Stimulated activated CD4-positive, alpha-beta T cell treated with anti-CD3 and anti-CD28 coated beads, Interleukin-1b, Interleukin-23, amount 100 ng/mL, for 1 hour (primary cell): ENCODE measurements at places on chromosomes 3 and 15.

DNA sequence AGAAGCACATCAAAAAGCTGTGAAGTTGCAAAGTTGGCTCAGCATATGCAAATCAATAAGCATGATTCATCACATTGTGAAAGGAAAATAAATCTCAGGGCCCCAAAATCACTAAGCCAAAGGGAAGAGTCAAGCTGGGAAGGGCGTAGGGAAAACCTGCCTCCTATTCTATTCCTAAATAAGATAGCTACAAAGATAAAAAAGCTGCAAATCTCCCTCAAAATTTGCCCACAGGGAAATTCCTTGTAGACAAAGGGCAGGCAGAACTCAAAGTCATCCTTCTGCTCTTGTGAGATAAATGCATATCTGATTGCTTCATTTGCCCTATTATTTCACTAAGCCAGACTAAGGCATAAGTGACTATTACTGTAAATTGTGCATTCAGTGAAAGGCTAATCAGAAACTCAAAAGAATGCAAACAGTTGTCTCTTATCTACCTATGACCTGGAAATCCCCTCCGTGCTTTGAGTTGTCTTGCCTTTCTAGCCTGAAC is 30.5 kb upstream of the CCNL1 start:
- DNase-seq: no peak

- no peak for DNase-seq
These were observed 41.3 kb downstream of the SRP14 start for GRCh38 chr15:39997639-39998038.

GRCh38 chr3:136804813-136805212 is 14.1 kb upstream of the SLC35G2 start:
- no peak for DNase-seq

DNA sequence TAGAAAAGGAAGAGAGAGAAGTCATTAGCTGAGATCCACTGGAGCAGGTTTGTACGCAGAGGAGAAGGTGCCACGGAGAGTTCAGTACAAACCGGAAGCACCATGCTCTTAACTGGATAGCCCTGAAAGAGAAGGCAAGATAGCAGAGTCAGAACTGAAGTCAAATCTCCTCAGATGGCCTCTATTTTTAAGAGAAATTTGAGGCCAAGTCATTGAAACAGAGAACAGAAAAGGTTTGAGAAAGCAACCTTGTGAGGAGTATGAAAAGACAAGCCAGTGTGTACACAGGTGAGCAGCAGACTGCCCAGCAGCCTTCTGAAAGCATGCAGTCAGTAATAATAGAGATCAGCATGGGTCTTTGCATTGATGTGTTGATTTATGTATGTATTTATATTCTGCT is 66.1 kb upstream of the SPRED1 start:
- DNase-seq: no peak

DNA sequence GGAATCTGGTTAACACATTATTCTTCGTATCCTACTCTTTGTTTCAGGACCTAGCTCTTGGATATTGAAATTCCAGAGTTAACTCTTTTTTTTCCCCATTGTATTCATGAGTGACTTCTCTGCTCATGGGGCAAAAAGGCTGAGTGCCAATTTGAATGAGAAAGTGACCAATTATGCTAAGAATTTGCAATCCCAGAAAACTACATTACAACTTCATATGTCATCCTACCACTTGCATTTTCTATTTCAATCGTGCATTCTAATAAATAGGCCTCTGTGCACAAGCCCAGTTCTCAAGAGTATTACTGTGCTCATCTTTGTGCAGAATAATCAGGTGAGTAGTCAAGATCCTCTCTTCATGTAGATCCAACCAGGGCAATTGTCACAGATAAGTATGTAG is 537.8 kb downstream of the OTOL1 start:
- DNase-seq: no peak

DNA sequence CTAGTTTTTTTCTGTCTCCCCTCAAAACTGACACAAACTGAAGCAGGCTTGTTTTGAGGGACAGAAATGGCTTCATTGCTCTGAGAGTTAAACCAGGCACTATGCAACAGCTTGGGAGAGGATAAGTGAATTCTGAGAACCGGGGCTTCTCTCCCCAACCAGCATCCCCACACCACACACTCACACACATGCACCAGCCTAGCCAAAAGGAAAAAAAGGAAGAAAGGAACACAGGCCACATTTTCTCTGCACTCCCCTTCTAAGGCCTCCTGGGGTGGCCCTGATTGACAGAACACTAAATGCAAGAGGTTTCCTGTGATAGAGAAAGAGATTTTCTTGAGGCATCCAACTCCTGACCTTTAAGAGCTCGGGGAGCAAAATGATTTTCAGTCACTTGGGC is 177.5 kb downstream of the TLE3 start:
- no peak for DNase-seq

- DNase-seq: no peak
These were observed 83.7 kb upstream of the RASGRP1 start for GRCh38 chr15:38648121-38648843.

GRCh38 chr3:15007681-15008141 is 57.4 kb downstream of the MRPS25 start:
- no peak for DNase-seq

- no peak for DNase-seq
These were observed 70.3 kb upstream of the ARL8B start for GRCh38 chr3:5051772-5052171.

DNA sequence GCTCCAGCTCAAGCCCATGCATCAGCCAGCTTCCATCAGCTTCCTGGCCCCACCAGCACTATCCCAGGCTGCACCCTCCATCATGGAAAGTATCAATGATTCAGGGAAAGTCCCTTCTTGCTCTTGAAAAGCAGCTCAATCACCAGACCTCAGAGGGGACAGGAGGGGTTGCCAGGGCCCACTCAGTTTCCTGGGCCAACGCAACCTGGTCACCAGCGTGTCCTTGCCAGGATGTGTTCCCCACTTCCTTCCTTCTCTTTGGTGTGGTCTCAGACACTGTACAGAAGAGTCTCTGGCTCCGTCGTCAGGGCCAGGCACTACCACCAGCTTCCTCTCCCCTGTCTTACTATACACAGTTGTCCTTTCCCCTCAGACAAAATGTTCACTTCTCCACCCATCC is 3.0 kb downstream of the HDC start:
- DNase-seq: no peak

DNA sequence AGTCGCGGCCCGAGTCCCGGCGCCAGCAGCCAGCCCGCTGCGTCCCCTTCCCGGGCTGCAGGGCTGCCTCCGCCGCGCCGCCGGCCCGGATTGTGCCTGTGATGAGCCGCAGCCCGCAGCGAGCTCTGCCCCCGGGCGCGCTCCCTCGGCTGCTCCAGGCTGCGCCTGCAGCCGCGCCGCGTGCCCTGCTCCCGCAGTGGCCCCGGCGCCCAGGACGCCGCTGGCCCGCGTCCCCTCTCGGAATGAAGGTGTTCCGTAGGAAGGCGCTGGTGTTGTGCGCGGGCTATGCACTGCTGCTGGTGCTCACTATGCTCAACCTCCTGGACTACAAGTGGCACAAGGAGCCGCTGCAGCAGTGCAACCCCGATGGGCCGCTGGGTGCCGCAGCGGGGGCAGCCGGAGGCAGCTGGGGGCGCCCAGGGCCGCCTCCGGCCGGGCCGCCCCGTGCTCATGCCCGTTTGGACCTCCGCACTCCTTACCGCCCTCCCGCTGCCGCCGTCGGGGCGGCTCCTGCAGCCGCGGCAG is 1.2 kb downstream of the CHST2 start:
- DNase-seq: peak; percentile 8

GRCh38 chr3:196837819-196838420 is 29.8 kb upstream of the SENP5 start:
- peak; percentile 39 for DNase-seq

- DNase-seq: no peak
These were observed 964.9 kb upstream of the NR2F2 start for GRCh38 chr15:95365511-95366107.

GRCh38 chr3:17505856-17506255 is 236.6 kb downstream of the TBC1D5 start:
- DNase-seq: no peak

GRCh38 chr3:5271372-5271683 is 83.8 kb downstream of the EDEM1 start:
- DNase-seq: no peak

GRCh38 chr3:178385280-178385952 is 150.8 kb upstream of the KCNMB2 start:
- no peak for DNase-seq

GRCh38 chr3:62027241-62027640 is 346.1 kb downstream of the FEZF2 start:
- DNase-seq: no peak

DNA sequence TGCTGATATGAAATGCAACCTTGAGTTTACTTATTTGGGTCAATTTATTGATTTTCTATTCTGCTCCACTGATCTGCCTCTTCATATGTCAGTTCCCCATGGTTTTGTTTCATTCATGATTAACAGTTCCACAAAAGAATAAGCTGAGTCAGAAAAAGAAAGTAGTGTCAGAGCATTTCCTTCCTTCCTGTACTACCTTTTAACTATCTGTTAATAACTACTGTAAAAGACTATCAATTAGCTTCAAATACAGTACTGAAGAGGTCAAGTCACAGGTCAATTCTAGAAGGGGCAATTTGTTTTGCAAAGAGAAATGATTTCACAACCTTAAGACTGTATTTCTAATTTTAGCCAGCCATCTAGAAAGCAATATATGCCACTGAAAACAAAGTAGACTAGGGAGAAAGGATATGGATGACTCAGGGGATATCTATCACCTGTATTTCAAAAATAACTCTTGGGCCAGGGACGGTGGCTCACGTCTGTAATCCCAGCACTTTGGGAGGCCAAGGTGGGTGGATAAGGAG is 129.5 kb downstream of the TFDP2 start:
- no peak for DNase-seq

DNA sequence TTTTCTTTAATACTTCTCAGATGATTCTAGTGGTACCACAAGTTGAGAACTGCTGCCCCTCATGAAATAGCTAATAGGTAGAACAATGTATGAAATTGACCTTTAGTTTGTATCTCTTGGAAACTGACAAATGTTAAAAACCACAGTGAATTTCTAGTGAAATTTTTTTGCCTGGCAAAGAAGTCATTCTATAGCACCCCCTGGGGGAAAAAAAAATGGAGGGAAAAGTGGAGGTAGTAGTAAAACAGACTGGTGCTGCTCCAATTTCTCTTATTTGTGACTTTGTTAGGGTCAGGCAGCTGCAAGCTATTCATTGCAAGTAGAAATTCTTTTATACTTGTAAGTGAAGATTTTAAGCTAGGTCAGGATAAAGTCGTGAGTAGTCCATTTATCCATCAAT is 605.0 kb downstream of the NLGN1 start:
- DNase-seq: no peak
